Gastroesophageal sphincter (tissue), 4 donors: ENCODE measurements at places on chromosomes 3 and 15. TPM values are rescaled to one million over a fixed set of nuclear protein-coding genes. Genes with fewer than 3 reads are reported as not detected.

Gene KIAA1143
- 41.5 TPM for total RNA-seq

Gene VIPR1
- 7.0 TPM for total RNA-seq

Gene NT5DC2
- total RNA-seq: 69.5 TPM

Gene THPO
- total RNA-seq: 0.31 TPM

Gene MLF1
- 8.1 TPM for total RNA-seq

Gene CSTA
- total RNA-seq: 9.2 TPM

Gene DCLK3
- not detected for total RNA-seq

Gene SCAPER
- total RNA-seq: 33.2 TPM

Gene ANKRD34C
- not detected for total RNA-seq

Gene KIF23
- total RNA-seq: 3.0 TPM

Gene NPTN
- total RNA-seq: 335 TPM

Gene SI
- total RNA-seq: not detected

Gene ADAMTS7
- 2.6 TPM for total RNA-seq

Gene TRANK1
- total RNA-seq: 8.5 TPM

Gene NBEAL2
- total RNA-seq: 23.2 TPM

Gene SLCO2A1
- total RNA-seq: 10.4 TPM

Gene SPSB4
- 3.4 TPM for total RNA-seq

Gene CCDC39
- not detected for total RNA-seq

Gene GPR27
- 2.8 TPM for total RNA-seq

Gene MYO5A
- 30.7 TPM for total RNA-seq

Gene KIF7
- total RNA-seq: 26.3 TPM

Gene RTP1
- total RNA-seq: not detected

Gene IGSF11
- total RNA-seq: 3.0 TPM

Gene TERB2
- not detected for total RNA-seq

Gene C3orf20
- total RNA-seq: 0.13 TPM

Gene GOLGA6A
- total RNA-seq: not detected

Gene NTRK3
- 0.47 TPM for total RNA-seq

Gene SEC61A1
- 92.2 TPM for total RNA-seq

Gene TGM4
- not detected for total RNA-seq

Gene DISP2
- total RNA-seq: 0.16 TPM

Gene WWTR1
- total RNA-seq: 239 TPM
